ENCODE measurements at places on chromosomes 12 and 14.

- no peak for DNase-seq
Observed at GRCh38 chr12:109639151-109639872, 65.7 kb downstream of the MVK start.

- no peak for DNase-seq
Observed at GRCh38 chr12:42109031-42109430, 35.6 kb downstream of the GXYLT1 start.

DNA sequence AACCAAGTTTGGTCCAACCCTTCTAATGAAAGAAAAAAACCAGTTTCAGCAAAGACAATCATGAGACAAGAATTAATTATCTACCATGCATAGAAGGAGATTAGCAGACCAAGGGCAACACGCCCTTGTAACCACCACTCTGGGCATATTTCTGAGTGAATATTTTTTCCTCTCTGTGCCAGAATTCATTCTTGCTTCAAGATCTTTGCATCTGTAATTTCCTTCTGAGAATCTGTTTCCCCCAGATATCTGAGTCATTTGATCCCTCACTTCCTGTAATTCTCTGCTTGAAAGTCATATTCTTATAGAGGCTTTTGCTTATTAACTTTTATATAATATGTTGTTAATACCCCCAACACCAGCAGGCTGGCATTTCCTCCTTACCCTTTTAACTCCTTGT is 243.7 kb downstream of the SLC16A7 start:
- no peak for DNase-seq

DNA sequence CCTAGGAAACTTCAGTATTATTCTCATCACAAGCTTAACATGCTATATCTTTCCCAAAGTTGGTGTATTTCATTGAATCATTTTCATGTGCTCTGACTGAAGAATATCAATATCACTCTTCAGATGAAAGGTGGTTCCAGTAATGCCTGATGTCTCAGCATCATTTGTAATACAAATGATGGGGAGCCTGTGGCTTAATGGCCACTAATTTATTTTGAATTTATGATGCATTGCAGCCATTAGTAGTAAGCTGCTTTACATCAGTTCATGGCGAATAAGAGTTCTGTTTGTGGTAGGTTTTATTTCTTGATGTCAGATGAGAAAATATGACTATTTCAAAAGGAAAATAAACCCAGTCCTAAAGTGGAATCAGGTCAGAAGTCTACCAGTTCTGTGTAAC is 139.4 kb downstream of the SLC16A7 start:
- no peak for DNase-seq

GRCh38 chr12:97941686-97942354 is 479.2 kb downstream of the RMST start:
- DNase-seq: no peak

DNA sequence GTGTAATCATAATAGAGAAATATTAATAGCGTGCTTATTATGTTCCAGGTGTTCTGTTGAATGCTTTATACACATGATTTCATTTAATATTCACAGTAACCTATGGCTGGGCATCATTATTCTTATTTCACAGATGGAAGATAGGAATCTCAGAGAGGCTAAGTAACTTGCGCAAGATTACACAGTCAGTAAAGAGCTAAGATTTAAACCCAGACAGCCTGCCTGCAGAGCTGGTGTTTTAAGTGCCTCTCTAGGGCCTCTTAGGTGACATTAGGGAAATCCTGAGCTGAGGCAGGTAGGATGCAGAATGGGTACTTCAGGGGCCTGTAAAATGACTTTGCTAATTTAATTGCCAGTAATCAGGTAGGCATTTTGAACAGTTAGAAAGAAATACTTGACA is 18.5 kb upstream of the BHLHE41 start:
- DNase-seq: no peak

GRCh38 chr12:131607658-131608447 is 103.0 kb upstream of the SFSWAP start:
- DNase-seq: no peak

GRCh38 chr12:116595186-116595585 is 36.0 kb downstream of the MAP1LC3B2 start:
- no peak for DNase-seq

GRCh38 chr12:30826276-30826675 is 71.5 kb upstream of the CAPRIN2 start:
- DNase-seq: no peak

- no peak for DNase-seq
Observed at GRCh38 chr12:52245962-52246569, 13.0 kb downstream of the KRT7 start.

GRCh38 chr12:92290886-92291285 is 145.2 kb upstream of the BTG1 start:
- DNase-seq: no peak

- no peak for DNase-seq
Observed at GRCh38 chr12:73731658-73732057, 806.0 kb upstream of the ATXN7L3B start.

DNA sequence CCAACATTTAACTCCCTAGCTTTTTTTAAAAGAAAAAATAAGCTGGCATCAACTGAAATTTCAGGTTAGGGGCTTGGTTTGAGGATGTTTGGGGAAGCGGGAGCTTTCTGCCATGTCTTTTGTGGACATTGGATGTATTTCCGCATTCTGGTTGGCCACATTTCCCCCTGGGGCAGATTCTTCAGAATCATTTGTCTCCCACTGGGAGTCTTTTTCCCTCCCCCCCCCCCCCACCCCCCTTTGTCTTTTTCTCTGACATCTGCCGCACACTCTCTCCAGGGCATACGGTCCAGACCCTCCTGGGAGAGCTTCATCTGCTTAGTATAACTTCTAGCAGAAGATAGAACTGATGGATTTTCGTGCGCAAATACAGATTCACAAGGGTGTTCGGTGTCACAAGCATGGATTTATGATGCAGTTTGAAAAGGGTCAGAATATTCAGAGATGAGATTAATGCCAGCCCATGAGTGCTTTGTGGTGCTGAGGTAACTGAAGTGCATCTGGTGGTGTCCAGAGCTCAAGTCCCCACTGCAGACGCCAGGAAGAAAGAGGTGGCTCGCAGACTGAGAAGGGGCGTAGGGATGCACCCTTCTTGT is 40.2 kb downstream of the ETV6 start:
- no peak for DNase-seq

DNA sequence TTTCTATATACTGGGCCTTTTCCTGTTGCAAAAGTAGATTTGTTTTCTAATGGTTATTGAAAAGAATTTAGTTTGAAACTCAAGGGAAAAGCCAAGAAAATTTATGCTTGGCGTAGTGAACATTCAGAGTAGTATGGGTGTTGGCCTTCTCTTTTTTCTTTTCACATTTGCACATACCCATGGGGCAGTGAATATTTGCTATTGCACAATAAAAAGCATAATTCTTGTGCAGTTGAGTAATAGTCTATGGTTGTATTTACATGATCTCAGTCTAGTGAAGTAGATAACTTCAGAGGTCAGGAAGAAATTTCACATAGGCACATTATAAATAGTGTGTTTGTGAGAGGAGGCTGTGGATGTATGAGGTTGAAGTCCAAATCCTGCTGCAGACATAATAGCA is 158.1 kb downstream of the FLRT2 start:
- no peak for DNase-seq

- peak; percentile 44 for DNase-seq
Observed at GRCh38 chr12:109110988-109111495, 5.3 kb upstream of the ACACB start.

- no peak for DNase-seq
Observed at GRCh38 chr14:54686219-54686870, 119.4 kb downstream of the SAMD4A start.

GRCh38 chr12:90899456-90900182 is 55.4 kb downstream of the CCER1 start:
- DNase-seq: no peak

DNA sequence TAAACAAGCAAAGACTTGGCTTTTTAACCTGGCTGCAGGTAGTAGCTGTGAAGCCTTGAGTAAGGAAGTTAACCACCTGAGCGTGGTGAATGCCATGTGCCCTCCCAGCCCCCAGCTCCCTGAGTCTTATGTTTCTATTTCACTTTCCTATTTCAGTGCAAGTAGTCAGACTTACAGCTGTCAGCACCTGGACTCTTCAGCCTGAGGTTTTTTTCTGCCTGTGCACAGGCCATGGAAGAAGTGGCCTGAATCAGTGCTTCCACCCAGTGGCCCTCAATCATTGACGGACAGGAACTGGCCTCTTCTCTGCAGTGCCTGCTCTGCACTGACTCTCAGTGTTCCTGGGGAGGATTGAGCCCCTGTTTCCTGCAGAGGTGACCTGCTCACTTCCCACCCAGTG is 796.4 kb downstream of the MED13L start:
- no peak for DNase-seq

DNA sequence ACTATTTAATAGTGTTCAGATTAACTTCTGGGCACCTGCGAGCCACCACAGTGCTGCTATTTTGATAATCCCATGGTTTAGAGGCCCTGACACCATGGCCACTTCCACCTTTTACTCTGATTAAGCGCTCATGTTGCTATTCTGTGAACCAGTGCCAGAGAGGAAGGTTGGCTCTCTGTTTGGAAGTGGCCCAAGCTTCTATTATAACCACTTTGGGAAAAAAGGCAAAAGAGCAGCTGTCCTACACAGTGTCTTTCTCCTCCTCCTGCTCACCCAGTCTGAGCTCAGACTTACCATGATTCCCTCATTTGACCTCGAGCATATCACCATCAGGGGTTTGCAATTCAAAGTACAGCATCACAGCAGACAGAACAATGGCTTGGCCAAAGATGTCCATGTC is 23.3 kb downstream of the DYRK2 start:
- no peak for DNase-seq

DNA sequence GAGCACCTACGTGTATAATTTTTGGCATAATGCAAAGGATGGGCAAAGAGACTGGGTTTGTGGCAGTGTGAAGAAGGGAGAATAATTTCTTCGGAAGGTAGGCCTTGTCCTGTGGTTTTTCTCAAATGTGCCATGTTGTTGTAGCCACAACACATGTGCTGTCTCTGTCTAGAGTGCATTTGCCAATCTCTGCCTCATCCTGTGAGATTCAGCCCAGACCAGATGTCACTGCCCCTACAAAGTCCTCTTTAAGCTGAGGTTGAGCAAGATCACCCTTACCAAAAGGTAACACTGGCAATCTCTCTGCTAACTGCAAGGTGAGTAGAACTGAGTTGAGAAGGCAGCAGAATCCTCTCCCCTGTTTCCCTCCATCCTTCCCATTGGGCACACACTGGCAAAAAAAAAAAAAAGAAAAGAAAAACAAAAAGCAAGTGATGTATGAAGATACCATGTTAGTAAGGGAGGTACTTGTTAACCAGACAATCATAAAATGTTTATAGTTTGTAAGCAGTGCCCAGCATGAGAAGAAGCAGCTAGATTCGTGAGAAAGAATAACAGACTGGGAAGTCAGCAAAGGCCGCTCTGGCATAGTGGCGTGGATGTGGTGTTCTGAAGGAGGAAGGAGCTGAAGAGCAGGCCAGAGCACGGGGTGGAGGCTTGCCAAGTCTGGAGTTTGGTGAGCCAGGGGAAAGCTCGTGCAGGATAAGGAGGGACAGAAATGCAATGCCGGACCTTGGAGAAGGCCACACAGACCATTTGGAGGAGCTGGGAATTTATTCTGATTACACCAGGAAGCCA is 18.9 kb downstream of the DYRK2 start:
- DNase-seq: no peak

DNA sequence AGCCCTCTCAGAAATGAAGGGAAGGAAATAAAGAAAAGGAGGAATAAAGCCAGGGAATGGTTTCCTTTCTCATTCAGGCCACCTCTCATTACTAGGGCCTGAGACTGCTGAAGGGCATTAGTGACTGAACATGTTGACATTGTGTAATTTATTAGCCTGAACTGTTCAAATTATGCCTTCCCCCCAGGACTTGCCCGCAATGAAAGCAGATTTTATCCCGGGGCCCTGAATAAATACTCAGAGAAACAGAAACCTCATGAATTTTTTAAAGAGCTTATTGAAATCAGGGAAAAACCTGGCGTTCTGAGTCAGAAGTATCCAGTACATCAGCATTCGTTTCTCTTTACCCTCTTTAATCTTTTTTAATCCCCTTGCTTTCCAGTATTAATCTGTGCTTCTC is 35.9 kb upstream of the WSCD2 start:
- no peak for DNase-seq

DNA sequence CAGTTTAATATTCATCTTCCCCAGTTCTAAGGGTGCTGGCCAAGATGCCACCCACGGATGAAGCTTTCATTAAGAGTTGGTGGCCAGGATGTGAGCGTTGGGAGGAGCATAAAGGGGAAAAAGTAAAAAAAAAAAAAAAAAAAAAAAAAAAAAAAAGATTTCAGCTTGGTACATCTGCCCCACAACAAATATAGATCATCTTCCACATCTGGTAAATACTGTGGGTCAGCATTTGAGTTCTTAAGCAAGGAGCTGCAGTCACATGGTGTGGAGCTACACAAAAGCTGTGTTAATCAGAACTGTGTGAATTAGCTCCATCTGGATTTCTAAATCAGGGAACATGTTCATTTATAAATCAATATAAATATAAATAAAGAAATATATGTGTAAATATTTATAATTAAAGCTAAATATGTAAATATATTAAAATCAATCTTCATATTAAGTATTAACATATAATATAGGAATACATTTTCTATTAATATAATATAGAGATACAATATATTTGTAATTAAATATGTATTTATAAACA is 262.3 kb downstream of the NUAK1 start:
- no peak for DNase-seq

- no peak for DNase-seq
Observed at GRCh38 chr14:69567563-69567962, 7.1 kb downstream of the CCDC177 start.

GRCh38 chr12:89733579-89734201 is 25.1 kb upstream of the ATP2B1 start:
- DNase-seq: no peak

GRCh38 chr14:99961826-99962518 is 103.2 kb upstream of the EVL start:
- no peak for DNase-seq

GRCh38 chr12:39628836-39629235 is 9.2 kb upstream of the ABCD2 start:
- DNase-seq: no peak

GRCh38 chr12:117882603-117883184 is 86.1 kb downstream of the KSR2 start:
- no peak for DNase-seq

GRCh38 chr12:96399120-96399918 is 920 bp downstream of the CDK17 start:
- DNase-seq: peak; percentile 30

Measured in stimulated activated CD4-positive, alpha-beta T cell treated with anti-CD3 and anti-CD28 coated beads, Interleukin-1b, Interleukin-23, amount 100 ng/mL, for 24 hours (primary cell).